SJCRH30 (cell line): ENCODE measurements at places on chromosomes 13 and 19.

- DNase-seq = peak; percentile 82
These were observed 4.3 kb downstream of the BBC3 start for GRCh38 chr19:47226426-47227351.

- DNase-seq = no peak
These were observed 63.1 kb downstream of the KCNRG start for GRCh38 chr13:50078231-50078894.

DNA sequence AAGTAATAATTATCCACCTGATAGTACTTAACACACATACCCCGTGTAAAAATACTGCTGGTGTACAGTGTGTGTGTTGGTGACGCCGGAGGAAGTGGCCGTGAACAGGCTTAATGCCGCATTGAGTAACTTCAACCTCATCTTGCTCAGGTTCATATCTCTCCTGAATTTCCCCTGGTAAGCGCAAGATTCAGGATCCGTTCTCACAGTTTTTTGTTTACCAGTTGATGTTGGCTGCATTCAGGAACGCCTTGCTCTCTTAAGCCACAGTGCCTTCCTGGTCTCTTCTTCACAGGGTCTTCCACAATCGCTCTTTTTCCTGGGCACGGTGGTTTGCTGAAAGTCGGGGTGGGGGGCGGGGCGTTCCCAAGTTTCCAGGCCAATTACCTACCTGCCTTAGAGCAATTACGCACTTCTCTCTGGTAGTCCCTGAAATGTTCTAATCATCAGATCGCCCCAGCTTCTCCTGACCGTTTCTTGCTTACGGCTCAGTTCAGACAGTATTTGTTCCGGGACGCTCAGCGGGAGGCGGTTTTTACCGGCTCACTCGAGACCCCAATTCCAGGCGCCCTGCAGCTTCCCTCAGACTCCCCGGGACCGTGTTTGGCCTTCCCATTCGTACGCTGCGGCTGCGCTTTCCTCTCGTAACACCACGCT is 706 bp upstream of the DNAJC3 start:
- DNase-seq = peak; percentile 6

DNA sequence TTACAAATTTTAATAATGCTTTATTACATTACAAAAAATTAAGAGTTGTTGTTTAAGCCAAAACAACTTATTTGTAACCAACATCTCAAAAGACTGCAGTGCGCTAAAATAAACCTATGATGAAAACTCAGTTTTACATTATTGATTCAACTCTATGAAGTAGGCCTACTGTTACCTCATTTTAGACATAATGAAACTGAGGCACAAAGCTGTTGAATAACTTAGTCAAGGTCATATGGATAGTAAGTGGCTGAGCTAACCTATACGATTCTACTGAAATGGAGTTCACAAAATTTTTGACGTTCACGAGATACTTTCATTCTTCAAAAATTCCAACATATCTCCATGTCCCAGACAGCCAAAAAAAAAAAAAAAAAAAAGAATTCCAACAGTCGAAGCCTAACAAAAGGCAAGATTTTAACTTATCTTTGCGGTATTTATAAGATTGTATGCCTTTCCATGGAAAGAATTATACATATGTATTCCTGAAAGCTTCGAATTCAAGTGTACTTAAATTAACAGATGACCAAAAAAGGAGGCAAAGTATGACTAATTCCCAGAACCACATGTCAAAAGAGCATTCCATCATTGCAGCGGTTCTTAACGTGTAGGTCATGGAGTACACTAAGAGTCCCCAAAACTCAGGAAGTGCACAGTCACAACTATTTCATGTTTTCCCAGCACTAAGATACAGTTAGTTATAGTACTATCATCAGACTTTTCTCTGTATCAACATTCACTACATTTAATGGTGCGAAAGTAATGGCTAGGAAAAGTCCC is 69.4 kb downstream of the PSPC1 start:
- DNase-seq = no peak

GRCh38 chr19:55484593-55485438 is at the start of gene NAT14:
NAT14 (plus strand) TSS chr19:55485188; CDS start chr19:55485709, 521 bp downstream.
- DNase-seq = peak; percentile 80
